Activated B cell treated with CpG ODN at 0.5 μM for 24 hours (primary cell): ENCODE measurements at places on chromosomes 11 and 22. TPM values are rescaled to one million over a fixed set of nuclear protein-coding genes. Genes with fewer than 3 reads are reported as not detected.
A peak's percentile ranks its signal among the peaks of the same experiment; 100 is the strongest.

- no peaks in the 10 kb centered on the region for H3K4me1 ChIP-seq
- no peak overlapping the region for H3K27ac ChIP-seq
- no peaks in the 10 kb centered on the region for H3K36me3 ChIP-seq
- no peaks in the 10 kb centered on the region for H3K27me3 ChIP-seq
Observed at GRCh38 chr11:27025957-27026733, 14.5 kb upstream of the BBOX1 start.

- H3K4me3 ChIP-seq: peak overlapping the region; percentile 70
- H3K27ac ChIP-seq: peak overlapping the region; percentile 74
- H3K36me3 ChIP-seq: no peaks in the 10 kb centered on the region
- peaks cover 41% of the 10 kb centered on the region for H3K4me1 ChIP-seq
Observed at GRCh38 chr11:2268729-2269600, 1.4 kb downstream of the ASCL2 start.

ACTN3 gene
- total RNA-seq: 0.10 TPM in 1 of 2 replicates, not detected in the other

OR6M1 gene
- not detected in 2 replicates for total RNA-seq

DAGLA gene
- not detected in 2 replicates for total RNA-seq

DNA sequence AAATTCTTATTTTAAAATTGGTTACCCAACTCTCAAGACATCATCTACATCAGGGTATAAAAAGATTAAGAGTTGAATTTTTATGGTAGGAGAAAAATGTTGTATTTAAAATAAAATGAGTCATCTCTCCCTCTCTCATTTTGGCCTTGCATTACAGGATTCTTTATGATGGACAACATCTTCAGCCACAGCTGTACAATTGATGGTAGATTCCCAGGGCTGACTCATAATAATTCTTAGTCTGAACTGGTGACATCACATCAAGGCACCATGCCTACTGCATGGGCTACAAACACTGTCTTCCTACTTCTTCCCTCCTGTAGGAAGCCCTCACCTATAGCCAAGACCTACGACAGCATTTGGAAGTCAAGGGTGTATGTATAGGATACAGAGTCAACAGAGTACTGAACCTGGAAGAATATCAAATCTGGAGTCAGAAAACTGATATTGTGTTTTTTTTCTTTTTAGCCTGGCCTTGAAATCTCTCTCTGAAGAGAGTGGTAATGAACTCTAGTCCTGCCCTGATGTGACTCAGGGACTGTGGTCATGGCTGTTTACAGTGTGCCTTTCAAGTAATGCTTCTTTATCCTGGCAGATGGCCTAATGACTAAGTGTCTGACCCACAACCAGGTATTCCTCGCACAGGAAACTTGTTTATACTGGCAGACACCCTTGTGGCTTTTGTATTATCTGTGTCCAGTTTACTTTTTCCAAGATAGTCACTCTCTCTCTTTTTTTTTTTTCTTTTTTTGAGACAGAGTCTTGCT lies 32.5 kb downstream of the MRGPRX2 start:
- no peak overlapping the region for H3K4me3 ChIP-seq
- H3K36me3 ChIP-seq: no peaks in the 10 kb centered on the region
- DNase-seq: no peak
- peaks cover 5% of the 10 kb centered on the region for H3K27me3 ChIP-seq

HORMAD2 gene
- not detected in 2 replicates for total RNA-seq

GRCh38 chr11:27894552-27894951 lies 194.3 kb upstream of the BDNF start:
- H3K4me3 ChIP-seq: no peak overlapping the region
- H3K27me3 ChIP-seq: peaks cover 2% of the 10 kb centered on the region
- no peaks in the 10 kb centered on the region for H3K36me3 ChIP-seq
- no peaks in the 10 kb centered on the region for H3K4me1 ChIP-seq

GRCh38 chr11:33863418-33864172 lies 28.3 kb downstream of the LMO2 start:
- H3K4me1 ChIP-seq: peaks cover 22% of the 10 kb centered on the region
- DNase-seq: no peak

GRCh38 chr11:128559496-128560103 lies 27.8 kb downstream of the ETS1 start:
- DNase-seq: no peak
- no peak overlapping the region for H3K27ac ChIP-seq
- H3K4me1 ChIP-seq: peaks cover 55% of the 10 kb centered on the region
- no peaks in the 10 kb centered on the region for H3K36me3 ChIP-seq
- no peaks in the 10 kb centered on the region for H3K27me3 ChIP-seq
- peak overlapping the region; percentile 16 for H3K4me3 ChIP-seq
